Activated CD4-positive, alpha-beta memory T cell treated with anti-CD3 and anti-CD28 coated beads, Interleukin-2, amount 10 ng/mL, durations not matched to agents 7 days and 5 days (primary cell): ENCODE measurements at places on chromosomes 11 and 22.

DNA sequence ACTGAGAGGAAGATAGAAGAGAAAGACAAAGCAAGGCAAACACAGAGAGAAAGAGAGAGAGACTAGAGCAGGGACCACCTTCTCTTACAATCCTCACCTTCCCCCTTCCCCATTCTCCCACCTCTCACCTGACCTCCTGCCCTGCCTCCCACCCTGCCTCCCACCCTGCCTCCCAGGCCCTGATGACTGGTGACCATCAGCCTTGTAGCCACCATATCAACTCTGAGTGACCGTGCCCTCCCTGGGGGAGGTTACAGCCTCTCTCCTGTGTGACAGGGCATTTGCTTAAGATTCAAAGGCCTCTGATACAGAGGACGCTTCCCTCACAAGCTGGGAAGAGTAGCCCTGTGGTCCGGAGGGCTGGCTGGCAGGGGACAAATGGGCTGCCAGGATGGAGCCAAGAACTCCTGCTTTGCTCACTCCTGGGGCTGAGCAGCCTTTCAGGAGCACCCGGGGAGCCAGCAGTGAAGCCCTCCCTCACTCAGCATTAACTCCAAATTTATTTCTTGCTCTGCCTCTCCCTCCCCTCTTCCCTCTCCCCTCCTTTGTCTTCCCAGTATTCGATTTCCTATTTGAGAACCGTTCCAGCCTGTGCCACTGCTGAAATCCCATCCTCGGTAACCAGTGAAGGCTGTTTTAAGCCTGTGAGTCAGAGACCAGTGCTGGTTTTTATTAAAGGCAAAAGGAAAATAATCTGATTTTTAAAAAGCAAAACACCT, 125.2 kb upstream of the SYT13 start:
- no peak for DNase-seq

DNA sequence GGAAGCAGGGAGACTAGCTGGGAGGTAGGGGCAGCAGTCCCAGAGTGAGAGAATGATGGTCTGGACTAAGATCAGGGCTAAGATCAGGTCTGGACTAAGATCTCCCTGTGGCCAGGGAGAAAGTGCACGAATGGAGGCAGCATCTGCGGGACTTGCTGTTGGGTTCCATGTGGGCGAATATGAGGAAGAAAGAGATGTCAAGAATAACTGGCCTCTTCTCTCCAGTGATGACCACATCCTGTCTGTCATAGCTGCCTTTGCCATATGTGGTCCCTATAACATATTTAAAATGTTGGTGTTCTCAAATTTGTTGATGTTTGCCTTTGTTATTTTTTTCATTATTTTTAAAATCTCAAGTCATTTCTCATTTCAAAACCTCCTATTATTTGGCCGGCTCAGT, 27.4 kb upstream of the CXCR5 start:
- no peak for DNase-seq

DNA sequence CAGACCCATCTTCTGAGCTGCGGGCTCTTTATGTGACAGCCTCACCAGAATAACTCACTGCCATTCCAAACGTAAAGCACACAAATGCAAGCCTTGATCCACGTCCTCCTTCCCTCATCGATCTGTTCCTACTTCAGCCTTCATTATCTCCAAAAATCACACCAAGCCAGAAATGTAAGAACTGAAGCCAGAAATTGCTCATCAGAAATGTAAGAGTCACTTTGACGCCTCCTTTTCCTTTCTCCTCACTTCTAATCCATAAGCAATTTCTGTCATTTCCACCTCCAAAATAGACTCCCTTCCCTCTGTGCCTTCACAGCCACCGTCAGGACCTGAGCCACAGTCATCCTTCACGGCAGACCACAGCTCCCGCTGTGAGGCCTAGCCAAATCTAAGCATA, 387.3 kb upstream of the B3GAT1 start:
- DNase-seq, result no peak

GRCh38 chr11:120410622-120411380, 74.6 kb downstream of the ARHGEF12 start:
- no peak for DNase-seq

DNA sequence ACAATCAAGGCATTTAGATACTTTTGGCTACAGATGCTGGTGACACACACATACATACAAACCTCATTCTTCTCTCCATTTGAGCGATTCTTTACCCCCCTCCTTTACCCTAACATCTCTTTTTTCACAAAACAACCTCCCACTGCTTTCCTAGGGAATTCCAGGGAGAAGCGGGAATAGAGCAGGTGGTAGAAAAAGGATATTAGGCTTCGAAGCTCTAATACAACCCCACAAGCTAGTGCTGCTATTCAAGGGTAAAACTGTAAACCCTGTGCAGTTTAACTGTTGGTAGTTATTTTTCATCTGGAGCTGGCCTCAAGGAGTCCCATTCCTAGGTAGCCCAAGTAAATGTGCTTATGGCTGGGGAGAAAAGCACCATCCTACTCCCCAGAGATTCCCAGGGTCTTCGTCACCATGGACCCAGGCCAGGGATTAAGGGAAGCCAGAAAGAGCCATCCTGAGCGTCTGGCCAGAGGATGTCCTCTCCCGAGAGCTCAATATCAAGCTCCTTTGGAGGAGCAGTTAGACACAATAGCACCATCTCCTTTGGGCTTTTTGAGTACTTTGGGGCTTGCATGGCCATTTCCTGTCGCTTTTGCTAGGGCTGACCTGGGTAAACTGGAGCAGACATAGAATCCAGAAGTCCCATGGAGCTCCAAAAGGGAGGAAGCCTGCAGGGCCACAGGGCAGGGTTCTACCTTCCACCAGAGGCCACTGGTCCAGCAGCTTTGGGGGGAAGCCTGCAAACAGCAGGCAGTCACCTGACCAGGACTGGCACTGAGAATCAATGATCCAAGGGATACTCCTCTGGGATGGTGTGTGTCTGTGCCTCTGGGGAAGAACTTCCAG, 3.1 kb downstream of the MAML2 start:
- peak; percentile 20 for DNase-seq
